ENCODE measurements at places on chromosomes 5 and 9. TPM values are rescaled to one million over a fixed set of nuclear protein-coding genes. Genes with fewer than 3 reads are reported as not detected.

ELP1 gene
- total RNA-seq: 20.5 TPM

GRCh38 chr9:479971-480350 is 265.3 kb downstream of the DOCK8 start:
- no peak for DNase-seq

SHROOM1 gene
- 3.6 TPM for total RNA-seq

DNA sequence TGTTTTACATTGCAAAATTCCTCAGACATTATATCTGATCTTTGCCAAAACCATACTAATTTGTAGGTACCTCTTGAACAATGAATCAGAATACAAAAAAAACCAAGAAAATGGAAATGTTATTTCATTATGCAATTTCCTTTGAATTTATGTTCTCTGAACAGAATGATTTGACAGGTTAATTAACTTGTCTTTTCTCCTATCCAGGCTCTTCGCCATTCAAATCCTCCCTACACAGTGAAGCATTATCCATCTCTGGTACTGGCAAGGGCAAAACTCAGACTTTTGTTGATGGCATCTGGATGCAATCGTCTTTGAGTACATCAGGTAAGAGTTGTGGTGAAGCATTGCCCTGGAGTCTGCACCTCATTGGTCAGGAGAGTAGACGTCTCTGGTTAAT is 655.7 kb upstream of the ITGA1 start:
- DNase-seq: no peak

LHX3 gene
- total RNA-seq: not detected

GRCh38 chr5:172564883-172565282 is 76.2 kb upstream of the NEURL1B start:
- no peak for DNase-seq

DNA sequence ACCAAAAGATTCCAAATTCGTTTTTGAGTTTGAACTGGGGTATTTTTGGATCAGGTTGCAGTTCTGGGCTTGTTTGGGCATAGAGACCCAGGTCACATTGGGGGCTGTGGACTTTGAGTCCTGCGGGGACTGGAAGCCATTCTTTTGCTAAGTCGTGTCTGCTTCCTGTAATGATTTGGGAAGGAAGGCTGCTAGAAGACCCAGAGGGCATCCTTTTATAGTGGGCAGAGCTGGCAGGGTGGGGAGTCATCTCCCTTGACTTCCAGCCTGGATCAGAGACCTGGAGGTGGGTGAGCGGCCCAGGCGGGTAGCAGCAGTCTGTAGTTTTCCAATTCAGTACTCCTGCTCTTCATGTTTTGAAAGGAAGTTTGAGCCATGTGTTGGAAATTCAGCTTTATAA is 11.3 kb downstream of the ZNF618 start:
- DNase-seq: no peak

DNA sequence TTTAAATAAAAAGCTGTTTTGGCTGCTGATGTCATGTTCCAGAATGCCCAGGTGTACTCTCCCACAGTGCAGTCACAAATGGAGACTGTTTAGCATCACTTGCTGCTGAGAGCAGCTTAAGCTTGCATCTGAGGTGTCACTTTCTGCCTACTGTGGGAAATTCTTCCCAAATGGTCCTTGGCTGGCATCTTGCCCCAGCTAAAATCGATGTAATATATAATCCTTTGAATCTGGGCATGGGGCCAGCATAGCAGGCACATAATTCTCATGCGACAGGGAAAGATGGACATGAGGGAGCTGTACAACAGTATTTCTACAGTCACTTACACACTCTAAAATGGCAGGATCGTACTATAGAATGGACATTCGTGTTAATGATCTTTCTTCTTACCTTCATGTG is 144.3 kb downstream of the MACIR start:
- DNase-seq: no peak

DNA sequence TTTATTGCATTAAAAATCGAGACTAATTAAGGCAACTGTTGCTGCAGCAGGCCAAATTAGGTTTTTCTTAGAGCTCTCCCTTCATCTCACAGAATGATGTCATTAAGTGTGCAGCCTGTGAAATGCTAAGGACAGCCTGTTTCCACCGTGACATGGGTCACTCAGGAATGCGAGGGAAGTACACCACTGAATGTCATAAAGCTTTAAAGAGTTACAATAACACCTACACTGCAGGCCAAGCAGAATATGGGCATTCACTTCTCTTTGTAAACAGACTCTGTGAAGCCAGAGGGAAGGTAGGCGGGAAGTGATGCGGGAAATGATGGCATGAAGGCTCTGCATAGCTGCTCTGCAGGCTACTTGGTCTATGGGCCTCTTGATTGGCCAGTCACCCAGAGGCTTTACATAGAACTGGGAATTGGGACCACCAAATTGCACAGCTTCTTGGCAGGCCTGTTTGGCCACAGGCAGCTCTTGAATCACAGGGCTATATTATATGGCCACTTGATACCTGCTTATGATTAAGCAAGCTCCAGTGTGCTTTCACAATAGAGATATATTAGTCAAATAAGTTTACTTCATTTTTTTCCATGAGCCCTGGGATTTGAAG is 28.4 kb upstream of the AOPEP start:
- DNase-seq: no peak

DNA sequence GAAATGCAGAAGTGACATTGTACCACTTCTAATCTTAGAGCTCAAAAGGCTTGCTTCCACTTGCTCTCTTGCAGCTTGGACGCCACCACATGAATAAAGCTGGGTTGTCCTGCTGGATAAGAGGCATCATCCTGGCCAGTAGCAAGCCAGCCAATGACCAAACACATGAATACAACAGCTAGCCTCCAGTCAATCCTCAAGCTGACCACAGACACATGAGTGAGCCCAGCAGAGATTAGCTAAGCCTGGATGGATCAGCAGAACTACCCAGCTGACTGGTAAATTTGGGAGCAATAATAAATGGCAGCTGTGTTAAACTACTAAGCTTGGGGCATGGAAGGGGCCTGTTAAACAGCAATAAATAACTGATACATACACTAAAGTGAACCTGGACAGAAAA is 121.1 kb upstream of the SLC12A2 start:
- no peak for DNase-seq

GRCh38 chr9:1031951-1032601 is 18.1 kb upstream of the DMRT2 start:
- no peak for DNase-seq

FOXD4L3 gene
- not detected for total RNA-seq

RLN1 gene
- 0.32 TPM for total RNA-seq

GRCh38 chr9:129752900-129753729 is at the start of gene PTGES:
Gene PTGES (minus strand): TSS chr9:129753042. CDS start chr9:129753012, 30 bp downstream.
- DNase-seq: peak; percentile 93

PHYKPL gene
- total RNA-seq: 52.6 TPM

GRCh38 chr9:90961375-90961774 is 159.8 kb downstream of the SYK start:
- no peak for DNase-seq

DNA sequence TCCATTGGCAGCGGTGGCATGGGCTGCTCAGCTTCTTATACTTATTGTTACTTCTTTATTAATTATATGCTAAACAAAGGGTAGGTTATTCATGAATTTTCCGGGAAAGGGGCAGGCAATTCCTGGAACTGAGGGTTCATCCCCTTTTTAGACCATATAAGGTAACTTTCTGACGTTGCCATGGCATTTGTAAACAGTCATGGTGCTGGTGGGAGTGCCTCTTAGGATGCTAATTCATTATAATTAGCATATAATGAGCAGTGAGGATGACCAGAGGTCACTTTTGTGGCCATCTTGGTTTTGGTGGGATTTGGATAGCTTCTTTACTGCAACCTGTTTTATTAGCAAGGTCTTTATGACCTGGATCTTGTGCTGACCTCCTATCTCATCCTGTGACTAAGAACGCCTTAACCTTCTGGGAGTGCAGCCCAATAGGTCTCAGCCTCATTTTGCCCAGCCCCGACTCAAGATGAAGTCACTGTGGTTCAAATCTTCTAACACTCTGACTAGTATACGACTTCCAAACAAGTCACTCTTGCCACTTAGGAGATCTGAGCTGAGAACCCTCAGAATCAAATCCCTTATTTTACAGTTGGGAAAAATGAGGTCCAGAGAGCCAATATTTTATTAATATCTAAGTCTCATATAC is 237.5 kb downstream of the TRIM32 start:
- DNase-seq: no peak

DNA sequence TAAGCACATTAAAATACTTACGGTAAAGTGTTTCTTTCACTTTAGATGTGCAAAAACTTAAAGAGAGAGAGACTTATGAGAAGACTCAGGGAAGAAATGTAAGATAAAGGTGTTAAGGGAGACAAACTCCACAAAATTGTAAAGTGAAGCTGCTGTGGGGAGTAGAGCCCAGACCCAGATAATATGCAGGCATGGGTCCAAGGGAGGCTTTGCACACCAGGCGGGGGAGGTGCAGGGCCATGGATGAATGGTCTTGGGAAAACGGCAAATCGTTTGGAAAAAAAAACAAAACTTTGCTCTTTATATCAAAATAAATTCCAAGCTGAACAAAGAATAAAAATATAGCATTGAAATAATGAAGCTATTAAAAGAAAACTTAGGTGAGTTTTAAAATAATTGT is 9.1 kb downstream of the SYK start:
- DNase-seq: no peak

- DNase-seq: no peak
Observed at GRCh38 chr9:118957585-118957984, 411.6 kb downstream of the BRINP1 start.

DNA sequence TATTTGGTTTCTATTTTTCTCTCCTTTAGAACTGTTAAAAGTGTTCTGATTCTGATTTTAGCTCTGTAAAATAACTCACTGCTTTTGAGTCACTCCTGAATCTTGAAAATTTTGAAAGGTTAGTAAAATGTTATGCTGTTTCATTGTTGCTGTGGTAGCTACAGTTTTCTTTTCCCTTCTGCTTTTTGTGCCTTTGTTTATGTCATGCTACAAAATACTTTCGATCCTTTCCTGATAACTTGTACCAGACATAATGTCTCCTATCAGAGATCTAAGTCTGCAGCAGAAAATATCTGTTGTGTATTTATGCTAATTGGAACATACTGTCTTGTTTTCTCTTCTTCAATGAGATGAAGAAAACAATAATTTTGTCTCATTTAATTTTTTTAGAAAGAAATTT is 26.9 kb upstream of the CEP120 start:
- no peak for DNase-seq

DNA sequence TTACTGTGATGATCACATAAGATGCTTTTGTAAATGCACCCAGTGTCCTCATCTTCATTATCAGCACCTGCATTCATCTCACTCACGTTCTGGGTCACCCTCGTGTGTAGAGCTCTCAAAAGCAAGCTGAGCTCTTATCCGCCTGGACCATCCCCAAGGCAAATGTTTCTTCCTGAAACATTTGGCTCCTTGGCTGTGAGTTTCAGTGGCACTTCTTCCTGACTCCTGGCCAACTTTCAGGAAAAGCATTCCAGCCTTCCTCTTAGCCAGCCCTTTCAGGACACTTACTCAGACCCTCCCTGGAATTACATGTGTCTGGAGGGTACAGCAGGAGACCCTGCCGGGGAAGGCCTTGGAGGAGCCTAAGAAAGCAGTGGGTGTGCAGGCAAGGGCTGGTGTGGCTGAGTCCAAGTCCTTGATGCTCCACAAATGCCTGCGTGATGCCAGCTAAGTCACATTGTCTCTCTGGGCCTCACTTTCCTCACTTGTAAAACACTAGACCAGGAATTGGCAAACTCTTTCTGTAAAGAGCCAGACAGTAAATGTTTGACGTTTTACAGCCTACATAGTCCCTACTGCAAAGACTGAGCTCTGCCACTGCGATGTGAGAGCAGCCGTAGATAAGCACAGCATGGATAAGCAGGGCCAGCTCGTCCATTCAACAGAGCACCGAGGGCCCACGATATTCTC is 72.1 kb downstream of the PDE6A start:
- DNase-seq: no peak

GRCh38 chr9:35616681-35617459 is 1.3 kb downstream of the CD72 start:
- DNase-seq: peak; percentile 92

DNA sequence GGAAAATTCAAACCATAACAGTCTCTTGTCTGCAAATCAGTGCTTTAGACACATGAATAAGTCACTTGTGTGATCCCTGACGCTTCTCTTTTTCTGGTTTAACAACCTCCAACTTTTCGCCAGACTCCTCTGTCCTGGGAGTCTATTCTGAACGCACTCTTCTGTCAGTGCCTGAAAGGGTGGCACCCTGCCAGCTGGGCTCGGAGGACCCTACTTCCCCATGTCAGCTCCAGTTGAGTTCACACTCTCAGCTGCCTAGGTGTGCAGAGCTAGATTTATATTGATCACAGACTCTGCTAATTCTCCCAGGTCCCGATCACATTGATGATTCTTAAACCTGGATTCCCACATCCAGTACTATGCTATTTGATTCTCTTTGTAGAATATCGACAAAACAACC is 649.1 kb downstream of the BNC2 start:
- DNase-seq: peak; percentile 74

MELK gene
- total RNA-seq: 1.1 TPM

EQTN gene
- total RNA-seq: not detected

C5orf52 gene
- total RNA-seq: not detected

- DNase-seq: no peak
Observed at GRCh38 chr5:55604611-55605067, 69.9 kb upstream of the PLPP1 start.

GABBR2 gene
- not detected for total RNA-seq

UBAP2 gene
- total RNA-seq: 26.8 TPM

DNA sequence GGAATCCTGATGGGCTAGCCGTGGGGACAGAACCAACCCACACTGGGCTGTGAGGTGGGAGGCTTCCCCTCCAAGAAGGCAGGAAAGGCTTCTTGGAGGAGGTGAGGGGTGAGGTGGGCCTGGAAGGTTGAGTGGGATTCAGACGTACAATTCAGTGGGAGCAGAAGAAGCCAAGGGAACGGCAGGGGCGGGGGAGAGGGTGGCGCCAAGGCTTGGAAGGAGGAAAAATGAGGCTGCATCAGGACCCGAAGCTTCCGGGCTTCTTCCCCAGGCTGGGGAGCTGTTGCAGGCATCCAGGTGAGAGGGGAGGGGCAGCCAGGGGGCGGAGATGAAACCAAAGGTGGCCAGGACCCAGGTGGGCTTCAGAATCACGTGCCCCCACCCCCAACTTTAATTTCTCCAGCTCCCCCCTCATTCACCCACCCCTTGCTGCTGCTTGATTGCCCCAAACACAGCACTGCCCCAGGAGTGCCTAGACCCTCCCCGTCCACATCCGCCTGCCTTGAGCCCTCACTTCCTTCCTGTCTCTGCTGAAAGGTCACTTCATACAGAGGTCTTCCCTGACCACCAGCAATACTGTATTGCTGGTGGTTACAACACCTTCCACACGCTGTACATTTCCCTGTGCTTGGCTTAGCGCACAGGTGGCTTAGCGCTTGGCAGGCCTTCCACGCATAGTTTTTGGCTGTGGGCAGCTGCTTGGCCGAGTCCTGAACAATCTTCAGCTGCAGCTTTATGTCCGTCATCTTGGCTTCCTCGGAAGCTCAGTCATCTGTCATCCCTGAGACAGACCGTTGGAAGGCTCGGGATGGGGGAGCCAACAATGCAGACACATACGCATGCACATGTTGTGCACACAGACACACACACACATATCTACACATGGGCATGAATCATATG is 193.5 kb downstream of the RGS3 start:
- no peak for DNase-seq

SPARC gene
- 896 TPM for total RNA-seq

ANGPTL2 gene
- 33.8 TPM for total RNA-seq

- peak; percentile 66 for DNase-seq
Observed at GRCh38 chr5:179227580-179228311, 117.5 kb downstream of the ADAMTS2 start.

GRCh38 chr5:164487939-164488338 is 982.5 kb downstream of the MAT2B start:
- DNase-seq: no peak

- no peak for DNase-seq
Observed at GRCh38 chr5:106675687-106676086, 995.0 kb downstream of the EFNA5 start.

Measured in right cardiac atrium (tissue), 5 donors.